ENCODE measurements at places on chromosomes 7 and 10.

DNA sequence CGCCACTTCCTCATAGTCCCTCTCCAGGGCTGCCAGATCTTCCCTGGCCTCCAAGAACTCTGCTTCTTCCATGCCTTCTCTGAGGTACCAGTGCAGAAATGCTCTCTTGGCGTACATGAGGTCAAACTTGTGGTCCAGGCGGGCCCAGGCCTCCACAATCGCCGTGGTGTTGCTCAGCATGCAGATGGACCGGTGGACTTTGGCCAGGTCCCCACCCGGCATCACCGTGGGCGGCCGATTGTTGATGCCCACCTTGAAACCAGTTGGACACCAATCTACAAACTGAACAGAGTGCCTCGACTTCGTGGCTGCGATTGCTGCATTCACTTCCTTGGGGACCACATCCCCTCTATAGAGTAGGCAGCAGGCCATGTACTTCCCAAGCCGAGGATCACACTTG lies 11.1 kb downstream of the TUBAL3 start:
- DNase-seq: no peak

- DNase-seq: no peak
Measured at GRCh38 chr7:66219805-66220204, 14.7 kb downstream of the TPST1 start.

DNA sequence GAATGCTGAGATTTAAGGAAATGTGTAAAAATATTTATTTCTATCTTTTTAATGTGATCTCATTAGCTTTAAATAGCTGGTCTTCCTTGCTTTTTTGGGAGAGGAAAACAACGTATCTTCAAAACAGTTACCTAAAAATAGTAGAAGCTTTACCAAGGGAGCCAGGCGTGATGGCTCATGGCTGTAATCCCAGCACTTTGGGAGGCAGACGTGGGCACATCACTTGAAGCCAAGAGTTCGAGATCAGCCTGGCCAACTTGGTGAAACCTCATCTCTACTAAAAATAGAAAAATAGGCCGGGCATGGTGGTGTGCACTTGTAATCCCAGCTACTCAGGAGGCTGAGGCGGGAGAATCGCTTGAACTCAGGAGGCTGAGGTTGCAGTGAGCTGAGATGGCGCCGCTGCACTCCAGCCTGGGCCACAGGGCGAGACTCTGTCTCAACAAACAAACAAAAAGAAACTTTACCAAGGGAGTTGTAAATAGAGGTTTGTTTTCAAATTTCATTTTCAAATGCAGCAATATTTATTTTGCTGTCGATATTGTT lies 48.4 kb upstream of the ITGB1 start:
- no peak for DNase-seq

DNA sequence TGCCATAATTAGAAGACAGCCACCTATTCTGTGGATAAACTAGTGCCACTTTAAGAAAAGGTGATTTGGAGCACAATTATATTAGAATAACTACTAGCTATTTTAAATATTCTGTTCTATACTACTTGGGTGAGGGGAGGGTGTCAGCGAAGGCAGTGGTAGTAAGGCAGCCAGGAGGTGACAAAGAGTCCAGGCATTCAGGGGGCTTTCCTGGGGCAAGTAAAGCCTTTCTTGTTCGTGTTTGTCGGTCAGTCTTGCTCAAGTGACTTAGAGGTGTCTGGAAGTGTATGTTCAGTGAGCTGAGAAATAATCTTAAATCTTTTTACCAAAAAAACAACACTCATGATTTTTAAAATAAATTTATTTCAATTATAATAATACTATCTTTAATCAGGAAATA lies 34.4 kb downstream of the ADD3 start:
- DNase-seq: no peak

DNA sequence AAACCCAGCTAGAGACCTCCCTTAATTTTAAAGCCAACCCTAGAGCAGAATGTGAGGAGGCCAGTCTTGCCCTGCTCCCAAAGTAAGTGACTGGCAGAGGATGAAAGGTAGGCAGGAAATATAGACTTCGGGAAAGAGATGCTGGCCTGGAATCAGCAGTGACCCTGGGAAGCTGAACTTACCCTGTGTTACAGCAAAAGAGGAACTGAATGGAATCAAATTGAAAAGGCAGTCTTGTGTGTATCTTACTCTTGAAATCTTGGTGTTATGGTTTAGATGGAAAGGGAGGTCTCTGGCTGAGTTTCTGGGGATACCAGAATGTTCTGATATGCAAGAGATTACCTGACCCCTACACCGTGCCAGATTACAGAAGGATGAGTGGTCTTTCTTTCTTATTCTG lies 7.9 kb upstream of the CFAP43 start:
- DNase-seq: no peak

- DNase-seq: peak; percentile 95
Measured at GRCh38 chr10:84328418-84329195, at the start of gene CCSER2. Gene CCSER2, plus strand, starts transcription at chr10:84328589. Its CDS starts 42,464 bp downstream, at chr10:84371053.

- DNase-seq: no peak
Measured at GRCh38 chr10:14185316-14186045, 145.2 kb downstream of the FRMD4A start.

DNA sequence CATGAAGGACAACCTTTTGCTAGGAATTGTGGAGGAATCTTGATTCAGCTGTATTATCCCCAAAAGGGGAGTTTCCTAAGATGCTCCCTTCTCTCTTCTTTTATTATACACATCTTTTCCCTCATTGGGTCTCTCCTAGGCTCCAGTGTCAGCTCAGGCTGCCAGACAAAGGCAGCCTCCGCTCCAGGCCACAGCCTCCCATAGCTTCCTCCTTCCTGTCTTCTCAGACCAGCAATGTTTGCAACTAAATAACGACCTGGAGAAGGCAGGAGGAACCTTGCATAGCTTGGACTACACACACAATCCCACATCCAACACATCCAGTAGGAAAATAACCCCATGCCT lies 12.3 kb downstream of the SFXN3 start:
- DNase-seq: no peak

DNA sequence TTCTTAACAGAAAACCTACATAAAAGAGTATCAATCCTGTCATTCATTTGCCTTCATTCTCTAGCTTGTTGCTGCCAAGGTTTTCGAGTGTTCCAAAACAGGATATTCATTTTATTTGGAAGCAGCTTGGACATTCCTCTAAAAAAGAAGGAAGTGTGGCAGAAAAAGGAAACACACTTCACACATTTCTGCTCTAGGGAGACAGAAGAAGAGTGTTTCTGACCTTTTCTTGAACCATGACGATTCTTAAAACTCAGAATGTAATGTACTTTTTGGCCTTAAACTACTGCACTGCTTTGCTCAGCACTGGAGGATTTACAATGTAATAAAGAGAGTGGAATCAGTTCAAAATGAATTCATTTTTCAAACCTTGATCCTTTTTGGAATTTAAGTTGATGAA lies 81.3 kb downstream of the SEMA3A start:
- no peak for DNase-seq

GRCh38 chr7:45118889-45119331 lies 7.4 kb upstream of the TBRG4 start:
- no peak for DNase-seq

Measured in head of caudate nucleus (tissue), 42 donors.